Endodermal cell (in vitro differentiated cells): ENCODE measurements at places on chromosomes 7 and 10. TPM values are rescaled to one million over a fixed set of nuclear protein-coding genes. Genes with fewer than 3 reads are reported as not detected.

The HTRA1 gene
- 0.68 to 2.2 TPM (median 1.7 TPM) in 3 replicates for total RNA-seq

The AKAP9 gene
- 47.7 and 57.0 TPM in 2 replicates for total RNA-seq

The HABP2 gene
- 0.19 to 0.97 TPM (median 0.71 TPM) in 3 replicates for total RNA-seq

The TFR2 gene
- 1.4 and 1.6 TPM in 2 replicates for total RNA-seq

The CPA4 gene
- 0.32 TPM in 1 of 2 replicates, not detected in the other for total RNA-seq

The FKBP6 gene
- total RNA-seq = not detected in 2 replicates

The SLC13A1 gene
- not detected in 3 replicates for total RNA-seq

The TM9SF3 gene
- 113 to 137 TPM (median 129 TPM) in 3 replicates for total RNA-seq

The RET gene
- total RNA-seq = 3.5 and 3.6 TPM in 2 replicates

The UCN3 gene
- total RNA-seq = not detected in 3 replicates

DNA sequence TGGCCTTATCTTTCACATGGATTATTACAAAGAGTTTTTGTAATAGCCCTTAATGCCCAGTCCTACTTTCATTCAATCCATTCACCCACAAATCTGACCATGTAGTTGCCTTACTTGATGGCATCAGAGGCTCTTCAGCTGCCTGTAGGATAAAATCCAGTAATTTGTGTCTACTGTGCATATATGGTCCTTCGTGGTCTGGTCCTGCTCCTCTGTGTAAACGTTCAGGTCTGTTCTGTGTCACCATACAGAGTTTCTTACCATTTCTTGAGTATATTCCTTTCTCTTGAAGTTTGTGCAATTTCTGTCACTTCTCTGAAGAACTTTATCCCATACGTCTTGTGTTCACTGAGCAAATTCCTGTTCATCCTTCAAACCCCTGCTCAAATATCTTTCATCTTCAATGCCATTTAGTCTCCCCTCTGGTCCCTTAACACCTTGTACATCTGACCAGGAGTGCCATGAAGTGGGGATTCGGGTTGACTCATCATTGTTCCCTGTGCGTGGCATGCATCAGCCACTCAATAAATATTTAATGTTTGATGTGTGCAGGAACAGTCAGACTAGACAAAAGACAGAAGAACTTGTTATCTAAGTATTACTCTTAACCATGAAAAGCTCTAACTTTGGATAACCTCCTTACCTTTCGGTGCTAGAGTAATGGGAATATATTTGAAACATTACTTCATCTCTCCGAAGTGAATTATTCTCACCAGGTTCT is 98.6 kb upstream of the RPA3 start:
- no peaks in the 10 kb centered on the region for H3K27me3 ChIP-seq
- H3K36me3 ChIP-seq = no peaks in the 10 kb centered on the region
- no peak overlapping the region for H3K27ac ChIP-seq

GRCh38 chr10:103930449-103930848 is 12.5 kb upstream of the STN1 start:
- H3K27me3 ChIP-seq = no peaks in the 10 kb centered on the region
- no peaks in the 10 kb centered on the region for H3K36me3 ChIP-seq
- no peak overlapping the region for H3K4me3 ChIP-seq
- no peak for DNase-seq
- no peak overlapping the region for H3K27ac ChIP-seq

GRCh38 chr7:137443616-137444015 is 100.1 kb upstream of the PTN start:
- no peaks in the 10 kb centered on the region for H3K27me3 ChIP-seq
- H3K27ac ChIP-seq = no peak overlapping the region
- no peaks in the 10 kb centered on the region for H3K4me1 ChIP-seq
- no peaks in the 10 kb centered on the region for H3K36me3 ChIP-seq
- no peak for DNase-seq
- H3K4me3 ChIP-seq = no peak overlapping the region

- no peak overlapping the region for H3K4me3 ChIP-seq
- no peak overlapping the region for H3K27ac ChIP-seq
- peaks cover 6% of the 10 kb centered on the region for H3K4me1 ChIP-seq
- no peak for DNase-seq
- no peaks in the 10 kb centered on the region for H3K36me3 ChIP-seq
Observed at GRCh38 chr7:151433721-151434400, 6.1 kb downstream of the CRYGN start.

- H3K4me3 ChIP-seq = no peak overlapping the region
- H3K27me3 ChIP-seq = no peaks in the 10 kb centered on the region
- no peaks in the 10 kb centered on the region for H3K4me1 ChIP-seq
- no peak overlapping the region for H3K27ac ChIP-seq
- no peak for DNase-seq
Observed at GRCh38 chr10:21263263-21263803, 262.1 kb downstream of the SKIDA1 start.

DNA sequence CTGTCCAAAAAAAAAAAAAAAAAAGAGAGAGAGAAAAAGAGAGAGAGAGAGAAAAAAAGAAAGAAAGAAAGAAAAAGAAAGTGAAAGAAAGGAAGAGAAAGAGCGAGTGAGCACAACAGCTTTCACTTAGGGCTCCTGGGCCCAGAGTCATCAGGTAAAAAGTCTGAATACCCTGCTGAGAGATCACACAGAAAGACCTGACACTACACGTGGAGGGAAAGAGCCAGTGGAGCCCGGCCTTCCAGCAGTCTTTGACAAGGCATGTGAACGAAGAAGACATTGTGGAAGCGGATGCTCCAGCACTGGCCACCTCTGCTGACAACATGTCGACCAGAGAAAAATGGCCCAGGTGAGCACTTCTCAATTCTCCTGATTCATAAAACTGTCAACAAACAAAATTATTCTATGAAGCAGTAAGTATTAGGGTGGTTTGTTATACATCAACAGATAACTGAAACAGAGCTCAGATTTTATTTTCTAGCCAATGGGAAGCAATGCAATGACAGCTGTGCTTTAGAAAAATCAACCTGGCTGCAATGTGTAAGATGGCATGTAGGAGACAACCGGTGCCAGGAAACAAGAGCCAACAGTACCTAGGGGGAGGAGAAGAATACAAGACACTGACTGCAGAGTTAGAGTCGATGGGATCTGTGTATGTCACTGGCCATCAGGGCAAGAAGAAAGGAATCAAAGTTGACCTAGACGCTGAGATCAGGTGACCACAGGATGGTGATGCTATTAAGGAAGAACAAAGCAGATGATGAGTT is 4.4 kb downstream of the RNF216 start:
- H3K4me3 ChIP-seq = no peak overlapping the region
- H3K4me1 ChIP-seq = peaks cover 5% of the 10 kb centered on the region
- H3K27me3 ChIP-seq = no peaks in the 10 kb centered on the region
- no peak overlapping the region for H3K27ac ChIP-seq
- H3K36me3 ChIP-seq = peaks cover 35% of the 10 kb centered on the region

- H3K4me3 ChIP-seq = no peak overlapping the region
- H3K4me1 ChIP-seq = no peaks in the 10 kb centered on the region
- H3K27me3 ChIP-seq = no peaks in the 10 kb centered on the region
- H3K36me3 ChIP-seq = peaks cover 92% of the 10 kb centered on the region
- DNase-seq = peak; percentile 82
Observed at GRCh38 chr7:29946428-29947186, 43.0 kb downstream of the SCRN1 start.

- no peak overlapping the region for H3K27ac ChIP-seq
- no peak overlapping the region for H3K4me3 ChIP-seq
- no peak for DNase-seq
- H3K4me1 ChIP-seq = peaks cover 7% of the 10 kb centered on the region
- H3K36me3 ChIP-seq = no peaks in the 10 kb centered on the region
Observed at GRCh38 chr7:79050603-79051002, 402.9 kb downstream of the MAGI2 start.

GRCh38 chr10:115801457-115801856 is 471.5 kb downstream of the GFRA1 start:
- no peaks in the 10 kb centered on the region for H3K36me3 ChIP-seq
- no peak for DNase-seq
- H3K4me1 ChIP-seq = peaks cover 4% of the 10 kb centered on the region
- H3K4me3 ChIP-seq = no peak overlapping the region
- H3K27me3 ChIP-seq = no peaks in the 10 kb centered on the region

DNA sequence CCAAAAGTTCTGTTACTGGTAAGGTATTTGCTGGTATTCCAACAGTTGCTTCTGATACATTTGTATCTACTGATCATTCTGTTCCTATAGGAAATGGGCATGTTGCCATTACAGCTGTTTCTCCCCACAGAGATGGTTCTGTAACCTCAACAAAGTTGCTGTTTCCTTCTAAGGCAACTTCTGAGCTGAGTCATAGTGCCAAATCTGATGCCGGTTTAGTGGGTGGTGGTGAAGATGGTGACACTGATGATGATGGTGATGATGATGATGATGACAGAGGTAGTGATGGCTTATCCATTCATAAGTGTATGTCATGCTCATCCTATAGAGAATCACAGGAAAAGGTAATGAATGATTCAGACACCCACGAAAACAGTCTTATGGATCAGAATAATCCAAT is 131.0 kb downstream of the AASS start:
- no peak for DNase-seq
- no peaks in the 10 kb centered on the region for H3K4me1 ChIP-seq
- no peak overlapping the region for H3K4me3 ChIP-seq
- no peaks in the 10 kb centered on the region for H3K27me3 ChIP-seq
- no peak overlapping the region for H3K27ac ChIP-seq
- H3K36me3 ChIP-seq = no peaks in the 10 kb centered on the region

DNA sequence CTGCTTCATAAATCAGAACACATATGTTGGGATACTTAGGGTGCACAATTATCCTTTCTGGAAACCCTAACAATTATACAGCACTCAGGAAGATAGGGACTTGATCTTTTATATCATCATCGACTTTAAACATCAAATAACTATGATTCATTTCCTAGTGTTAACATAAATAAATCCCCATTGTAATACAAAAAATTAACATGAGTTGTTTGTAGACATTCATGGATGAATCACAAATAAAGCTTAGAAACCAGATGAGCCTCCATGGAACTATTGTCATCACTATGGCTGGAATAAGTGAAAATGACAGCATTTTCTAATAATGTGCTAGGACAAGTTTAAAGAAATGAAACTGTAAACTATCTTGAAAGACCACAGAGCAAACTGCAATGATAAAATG is 821.7 kb downstream of the GATA3 start:
- H3K36me3 ChIP-seq = no peaks in the 10 kb centered on the region
- no peaks in the 10 kb centered on the region for H3K4me1 ChIP-seq
- DNase-seq = no peak
- no peak overlapping the region for H3K27ac ChIP-seq
- no peak overlapping the region for H3K4me3 ChIP-seq

DNA sequence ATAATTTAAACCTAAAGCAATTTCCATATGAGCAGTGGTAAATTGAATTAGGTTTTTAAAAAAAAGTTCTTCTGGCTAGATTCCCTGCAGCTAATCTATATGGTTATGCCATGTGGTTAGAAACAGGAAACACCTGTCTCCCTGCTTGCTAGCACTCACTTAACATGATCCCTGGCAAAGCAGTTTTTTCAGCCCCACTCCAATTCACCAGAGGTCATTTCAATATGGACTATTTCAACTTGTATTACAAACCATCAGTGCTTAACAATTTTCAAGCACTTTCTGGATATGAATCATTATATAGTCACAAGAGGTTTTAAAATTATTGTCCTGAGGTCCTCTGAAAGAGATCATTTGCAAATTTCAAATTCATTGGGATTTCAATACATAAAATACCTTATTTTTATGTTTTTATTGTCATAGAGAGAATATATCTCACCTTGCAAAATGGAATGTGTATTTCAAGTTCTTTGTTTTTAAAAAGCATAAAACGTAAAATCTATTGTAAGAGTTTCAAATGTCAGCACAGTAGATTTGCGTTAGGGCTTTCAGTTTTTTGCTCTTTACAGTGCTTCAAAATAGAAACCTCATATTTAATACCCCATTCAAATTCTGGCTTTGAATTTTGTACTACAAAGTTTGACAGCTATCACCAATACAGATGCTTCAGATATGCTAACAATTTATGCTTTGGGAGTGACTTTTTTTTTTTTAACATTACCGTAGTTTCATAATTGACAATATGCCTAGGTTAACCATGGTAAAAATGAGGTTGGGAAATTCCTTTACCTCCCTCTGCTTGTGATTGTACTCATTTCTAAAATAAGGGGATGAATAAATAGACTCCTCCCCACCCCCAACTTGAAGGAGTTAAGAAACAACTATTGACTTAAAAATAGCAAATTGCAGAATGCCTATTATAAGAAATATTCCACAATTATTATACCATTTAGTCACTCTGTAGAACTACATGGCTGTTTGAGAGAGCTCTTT is 117.5 kb upstream of the HGF start:
- no peak overlapping the region for H3K27ac ChIP-seq
- H3K27me3 ChIP-seq = no peaks in the 10 kb centered on the region
- no peak overlapping the region for H3K4me3 ChIP-seq
- DNase-seq = no peak
- H3K36me3 ChIP-seq = no peaks in the 10 kb centered on the region

GRCh38 chr10:89601728-89602361 is 43.2 kb downstream of the PANK1 start:
- H3K36me3 ChIP-seq = peaks cover 42% of the 10 kb centered on the region
- no peak for DNase-seq
- H3K4me3 ChIP-seq = no peak overlapping the region
- no peak overlapping the region for H3K27ac ChIP-seq
- H3K27me3 ChIP-seq = no peaks in the 10 kb centered on the region
- H3K4me1 ChIP-seq = no peaks in the 10 kb centered on the region

DNA sequence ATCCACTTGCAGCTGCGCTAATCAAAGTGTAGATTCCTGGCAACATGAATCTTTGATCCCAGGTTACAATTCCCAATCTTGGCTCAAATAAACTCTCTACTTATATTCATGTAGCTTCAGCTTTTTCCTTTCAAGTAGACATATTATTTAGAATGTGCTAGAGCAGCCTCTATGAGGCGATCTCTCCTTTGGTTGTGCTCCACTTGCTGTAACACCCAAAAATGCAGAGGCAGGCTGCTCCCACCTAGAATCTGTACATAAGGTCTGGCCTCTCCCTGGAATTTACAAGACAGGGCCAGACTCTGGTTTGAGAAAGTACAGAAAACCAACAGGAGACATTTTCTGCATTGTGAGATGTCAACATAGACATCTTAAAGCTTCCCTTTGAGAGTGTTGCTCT is 23.1 kb downstream of the ZNF107 start:
- H3K36me3 ChIP-seq = peaks cover 68% of the 10 kb centered on the region
- H3K4me1 ChIP-seq = no peaks in the 10 kb centered on the region
- H3K4me3 ChIP-seq = no peak overlapping the region
- H3K27me3 ChIP-seq = no peaks in the 10 kb centered on the region

GRCh38 chr10:120514035-120514620 is 57.1 kb downstream of the PLPP4 start:
- no peak overlapping the region for H3K27ac ChIP-seq
- peak; percentile 91 for DNase-seq
- no peaks in the 10 kb centered on the region for H3K36me3 ChIP-seq
- peaks cover 3% of the 10 kb centered on the region for H3K27me3 ChIP-seq
- H3K4me1 ChIP-seq = no peaks in the 10 kb centered on the region

DNA sequence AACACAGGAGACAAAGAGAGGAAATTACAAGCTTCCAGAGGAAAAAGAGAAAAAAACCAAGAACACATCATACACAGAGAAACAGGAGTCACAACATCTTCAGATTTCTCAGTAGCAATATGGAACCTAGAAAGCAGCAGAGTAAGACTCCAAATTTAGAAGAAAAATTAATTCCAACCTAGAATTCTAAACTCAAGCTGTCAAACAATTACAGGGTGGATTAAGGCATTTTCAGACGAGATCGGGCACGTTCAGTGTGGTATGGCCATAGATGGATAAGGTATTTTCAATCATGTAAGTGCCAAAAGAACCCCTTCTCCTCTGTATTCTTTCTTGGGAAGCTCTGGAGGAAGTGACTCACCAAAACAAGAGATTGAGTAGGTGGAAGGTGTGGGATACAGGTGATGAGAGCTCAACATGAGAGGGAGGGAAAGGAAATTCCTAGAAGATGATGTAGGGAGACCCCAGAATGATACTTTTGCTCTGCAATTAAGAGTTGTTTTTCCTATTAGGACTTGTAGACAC is 51.6 kb downstream of the FAM204A start:
- no peak overlapping the region for H3K27ac ChIP-seq
- H3K36me3 ChIP-seq = no peaks in the 10 kb centered on the region
- DNase-seq = no peak
- no peaks in the 10 kb centered on the region for H3K27me3 ChIP-seq
- no peaks in the 10 kb centered on the region for H3K4me1 ChIP-seq
- no peak overlapping the region for H3K4me3 ChIP-seq
